CD4-positive, alpha-beta T cell treated with Interleukin-1 beta for 1 hour (primary cell): ENCODE measurements at places on chromosomes 16 and 17.

GRCh38 chr16:64544859-64545258 is 577.0 kb downstream of the CDH11 start:
- DNase-seq, result no peak

DNA sequence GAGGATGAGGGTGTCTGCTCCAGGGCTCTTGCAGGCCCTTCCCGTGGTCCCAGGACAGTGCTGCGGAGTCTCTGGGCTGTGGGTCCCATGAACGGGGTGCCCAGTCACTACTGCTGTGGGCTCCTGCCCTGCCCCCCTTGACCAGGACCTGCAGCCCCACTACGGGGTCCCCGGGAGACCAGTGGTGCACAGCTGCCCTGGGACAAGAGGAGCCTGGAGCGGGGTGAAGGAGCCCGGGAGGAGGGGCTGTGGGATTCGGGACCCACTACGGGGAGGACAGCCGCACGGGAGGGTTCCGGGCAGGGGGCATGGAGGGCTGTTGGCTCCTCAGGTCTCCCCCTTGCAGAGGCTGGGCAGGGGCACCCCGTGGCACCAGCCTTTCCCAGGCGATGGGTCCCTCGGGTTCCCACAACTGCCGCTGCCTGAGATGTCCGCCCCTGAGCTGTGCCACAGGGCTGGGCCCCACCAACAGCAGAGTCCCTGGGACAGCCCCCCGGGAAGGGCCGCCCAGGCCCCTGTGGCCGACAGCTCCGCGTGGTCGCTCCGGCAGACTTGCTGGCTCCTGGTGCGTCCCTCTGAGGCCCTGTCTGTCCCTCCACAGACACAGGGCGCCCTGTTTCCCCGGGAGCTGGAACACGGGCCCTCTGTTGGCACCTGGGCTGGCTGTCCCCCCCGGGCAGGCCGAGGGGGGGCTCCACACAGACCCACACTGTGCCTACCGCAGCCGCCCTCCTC is 52.1 kb upstream of the GNG13 start:
- DNase-seq, result no peak

GRCh38 chr17:56310782-56311181 is 157.5 kb downstream of the ANKFN1 start:
- DNase-seq, result peak; percentile 13

- no peak for DNase-seq
Observed at GRCh38 chr16:11429123-11429522, 83.9 kb downstream of the RMI2 start.

DNA sequence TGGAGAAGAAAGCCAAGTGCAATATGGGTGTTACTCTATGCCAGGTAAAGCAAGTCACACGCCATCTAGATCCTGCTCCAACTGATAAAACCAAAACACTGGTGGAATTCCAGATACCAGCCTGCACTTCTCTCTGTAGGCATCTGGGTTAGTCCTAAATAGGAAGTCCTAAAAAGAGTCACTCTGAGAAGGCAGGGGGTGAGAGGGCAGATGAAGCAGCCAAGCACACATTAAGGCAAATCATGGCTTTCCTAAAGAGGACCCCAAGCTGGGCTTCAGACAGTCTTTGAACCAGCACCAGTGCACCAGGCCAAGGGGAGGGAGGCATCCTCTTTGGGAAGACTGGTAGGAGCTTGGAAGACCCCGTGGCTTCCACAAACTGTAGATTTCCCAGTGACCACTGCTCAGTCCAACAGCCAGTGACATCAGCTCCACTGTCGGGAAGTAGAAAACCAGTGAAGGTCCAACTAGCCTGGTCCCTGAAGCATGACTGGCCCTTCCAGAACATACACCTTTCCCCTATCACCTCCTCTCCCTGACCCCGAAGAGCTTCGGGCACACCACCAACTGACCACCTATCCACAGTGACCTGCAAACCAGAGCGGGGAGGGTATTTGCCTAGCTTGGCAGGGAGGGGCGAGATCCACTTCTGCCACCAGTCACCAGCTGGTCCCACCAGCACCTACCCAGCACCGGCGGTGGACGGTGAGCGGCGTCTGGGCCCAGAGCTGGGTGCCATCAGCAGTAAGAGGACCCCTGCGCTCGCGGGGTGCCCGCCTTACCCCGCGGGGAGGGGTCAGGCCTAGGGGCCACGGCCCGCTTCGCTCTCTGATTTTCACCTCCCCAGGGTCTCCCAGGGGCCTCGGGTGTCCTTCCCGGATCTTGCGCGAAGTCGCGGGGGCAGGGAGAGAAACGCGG is 1.0 kb downstream of the LITAF start:
- peak; percentile 27 for DNase-seq

DNA sequence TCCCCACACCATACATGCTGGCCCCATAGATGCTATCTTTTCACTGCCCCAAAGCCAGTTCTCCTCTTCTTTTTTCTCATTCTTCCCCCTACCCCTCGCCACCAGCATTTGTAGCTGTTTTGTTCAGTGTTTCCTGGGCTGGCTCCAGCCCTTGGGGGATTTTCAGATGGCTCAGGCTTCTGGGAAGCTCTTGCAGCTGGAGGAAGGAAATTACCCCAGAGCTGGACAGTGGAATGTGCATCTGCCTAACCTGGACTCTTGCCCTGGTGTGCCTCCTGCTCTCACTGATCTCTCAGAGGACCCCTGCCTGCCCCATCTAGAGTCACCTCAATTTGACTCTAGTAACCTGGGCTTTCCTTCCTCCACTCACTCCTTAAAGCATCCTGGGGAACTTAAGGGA is 82.8 kb downstream of the MYH13 start:
- no peak for DNase-seq

GRCh38 chr17:69062860-69063581 is 2.3 kb upstream of the ABCA9 start:
- DNase-seq, result no peak

DNA sequence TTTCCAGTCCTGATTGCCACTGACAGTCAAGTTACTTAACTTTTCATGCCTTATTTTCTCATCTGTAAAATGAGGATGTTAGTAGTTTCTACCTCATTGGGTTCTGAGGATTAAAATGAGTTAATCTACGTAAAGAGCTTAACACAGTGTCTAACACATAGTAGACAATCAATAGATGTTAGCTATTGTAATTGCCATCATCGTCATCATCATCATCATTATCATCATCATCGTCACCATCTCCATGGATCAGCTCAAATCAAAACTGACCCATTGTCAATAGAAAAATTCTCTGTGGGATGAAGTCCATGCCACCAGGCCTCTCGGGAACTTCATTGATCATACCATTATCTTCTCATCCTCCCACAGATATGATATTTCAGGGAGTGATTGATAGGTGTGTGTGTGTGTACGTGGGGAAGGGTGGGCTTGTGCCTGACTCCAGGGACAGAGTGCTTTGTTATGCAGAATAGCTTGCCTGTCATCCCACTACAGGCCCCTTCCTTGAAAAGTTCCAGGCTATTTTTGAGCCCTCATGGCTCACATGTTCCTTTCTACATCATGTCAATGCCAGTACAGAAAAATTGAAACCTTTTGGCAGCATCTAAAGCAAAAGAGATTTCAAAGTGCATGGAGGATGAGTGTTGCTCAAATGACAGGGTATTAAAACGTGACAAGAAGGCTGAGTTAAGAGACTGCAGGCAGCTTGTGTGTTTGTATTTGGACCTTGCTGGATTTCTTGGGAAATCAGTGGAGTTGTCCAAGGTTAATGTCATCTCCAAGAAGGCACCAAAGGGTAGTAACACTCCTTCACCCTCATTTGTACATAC is 133.9 kb downstream of the PRKCB start:
- DNase-seq, result no peak

DNA sequence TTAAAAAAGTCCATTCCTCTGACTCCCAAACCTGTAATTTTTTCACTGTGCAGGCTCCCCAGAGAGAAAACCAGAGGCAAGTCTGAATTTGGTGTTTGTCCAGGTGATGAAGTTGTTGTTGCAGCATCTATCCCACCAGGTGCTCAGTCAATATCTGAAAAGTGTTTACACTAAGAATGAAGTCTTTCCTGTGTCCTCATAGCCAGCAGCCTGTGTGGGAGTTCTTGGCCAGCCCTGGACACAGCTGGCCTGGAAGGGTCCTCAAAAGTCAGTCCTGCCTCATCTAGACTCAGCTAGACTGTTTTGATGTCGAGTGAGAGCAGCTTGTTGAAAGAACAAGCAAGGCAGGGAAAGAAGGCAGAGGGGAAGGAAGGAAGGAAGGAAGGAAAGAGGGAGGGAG is 3.3 kb upstream of the PMP22 start:
- no peak for DNase-seq

GRCh38 chr16:67805718-67806427 is 487 bp downstream of the RANBP10 start:
- DNase-seq, result no peak

GRCh38 chr16:361872-362701 is 8.3 kb downstream of the MRPL28 start:
- DNase-seq, result peak; percentile 77

DNA sequence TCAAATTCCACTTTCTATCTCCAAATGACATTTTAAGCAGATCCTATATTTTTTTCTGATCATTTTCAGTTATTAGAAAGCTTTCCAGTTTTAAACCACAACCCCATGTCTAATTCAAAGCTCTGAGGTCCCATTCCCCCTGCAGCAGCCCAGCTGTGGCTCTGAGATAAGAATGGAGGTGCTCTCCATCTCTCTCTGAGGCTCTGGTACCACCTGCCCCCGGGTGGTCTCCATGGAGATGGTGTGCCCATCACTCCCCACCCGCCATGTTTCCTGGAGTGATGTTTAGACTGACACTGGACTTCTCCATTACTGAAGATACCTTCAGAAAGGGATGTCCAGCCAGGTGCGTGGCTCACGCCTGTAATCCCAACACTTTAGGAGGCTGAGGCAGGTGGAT is 68.1 kb upstream of the SEC14L1 start:
- DNase-seq, result no peak

DNA sequence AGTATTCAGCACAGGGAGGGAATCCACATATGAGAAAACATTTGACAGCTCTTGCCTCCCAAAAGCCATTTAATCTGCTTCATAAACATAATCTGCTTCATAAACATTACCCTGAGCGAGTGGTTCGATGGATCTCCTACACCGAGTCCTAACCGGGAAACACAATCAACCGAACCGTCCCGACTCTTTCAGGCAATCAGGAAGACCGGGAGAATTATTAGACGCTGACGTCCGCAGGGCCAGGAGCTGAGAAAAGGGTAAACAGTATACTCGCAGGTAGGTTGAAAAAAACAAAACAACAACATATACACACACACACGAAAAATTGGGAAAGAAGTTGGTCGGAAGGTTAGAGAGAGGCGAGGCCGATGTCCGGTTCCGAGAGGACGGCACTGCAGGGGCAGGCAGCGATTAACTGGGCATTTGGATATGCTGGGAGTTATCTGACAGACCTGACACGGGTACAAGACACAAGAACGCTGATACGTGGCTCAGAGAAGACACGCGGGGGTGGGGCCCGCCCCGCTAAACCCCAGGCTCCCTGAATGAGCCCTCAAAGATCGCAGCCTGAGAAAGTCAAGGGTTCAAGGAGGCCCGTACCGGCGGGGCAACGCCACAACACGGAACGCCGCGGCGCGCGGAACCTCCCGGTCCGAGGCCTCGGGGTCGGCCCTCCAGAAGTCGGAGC is 585 bp downstream of the AP1G1 start:
- DNase-seq, result no peak

- no peak for DNase-seq
Observed at GRCh38 chr17:79645777-79646088, 34.9 kb upstream of the RBFOX3 start.

- no peak for DNase-seq
Observed at GRCh38 chr16:80125677-80126076, 415.1 kb upstream of the DYNLRB2 start.

GRCh38 chr16:21563676-21564075 is 35.7 kb upstream of the METTL9 start:
- DNase-seq, result no peak

DNA sequence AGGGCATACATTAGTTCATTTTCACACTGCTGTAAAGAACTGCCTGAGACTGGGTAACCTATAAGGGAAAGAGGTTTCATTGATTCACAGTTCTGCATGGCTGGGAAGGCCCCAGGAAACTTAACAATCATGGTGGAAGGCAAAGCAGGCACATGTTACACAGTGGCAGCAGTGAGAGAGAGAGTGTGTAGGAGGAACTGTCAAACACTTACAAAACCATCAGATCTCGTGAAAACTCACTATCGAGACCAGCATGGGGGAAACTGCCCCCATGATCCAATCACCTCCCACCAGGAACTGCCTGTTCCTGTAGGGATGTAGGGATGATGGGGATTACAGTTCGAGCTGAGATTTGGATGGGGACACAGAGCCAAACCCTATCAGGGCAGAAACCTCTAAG is 17.2 kb downstream of the NUBP1 start:
- DNase-seq, result no peak

DNA sequence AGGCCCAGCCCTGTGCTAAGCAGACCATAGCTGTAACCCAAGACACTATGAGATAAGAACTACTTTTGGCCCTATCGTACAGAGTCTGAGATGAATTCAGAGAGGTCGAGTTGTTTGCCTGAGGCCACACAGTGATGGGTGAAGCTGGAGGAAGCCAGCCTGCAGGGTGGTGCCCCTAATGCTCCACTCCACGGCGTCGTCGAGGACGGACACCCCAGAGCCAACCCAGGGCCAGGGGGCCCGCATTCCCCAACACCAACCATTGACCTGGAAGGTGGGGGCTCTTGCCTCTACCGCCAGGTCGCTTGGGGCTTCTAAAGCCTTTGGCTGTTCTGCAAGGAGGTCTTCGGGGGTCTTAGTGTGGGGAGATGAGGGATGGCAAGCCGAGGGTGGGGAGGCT is 84.1 kb downstream of the IRF8 start:
- no peak for DNase-seq

DNA sequence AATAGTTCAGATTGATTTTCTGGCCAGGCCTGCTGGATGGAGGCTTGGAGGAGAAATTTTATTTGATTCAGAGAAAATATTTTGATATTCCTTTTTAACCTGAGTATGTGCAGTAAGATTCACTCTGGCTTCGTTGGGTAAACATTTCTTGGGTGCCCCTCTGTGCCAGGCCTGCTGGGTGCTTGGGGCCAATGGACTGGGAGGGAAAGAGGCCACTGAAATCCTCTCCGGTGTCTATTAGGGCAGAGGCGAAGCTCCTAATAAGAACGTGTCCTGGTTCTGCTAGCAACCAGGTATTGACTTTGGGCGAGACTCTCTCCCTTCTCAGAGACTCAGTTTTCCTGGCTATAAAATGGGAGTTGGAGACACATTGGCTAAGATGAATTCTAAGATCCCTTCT is 122.5 kb downstream of the CYLD start:
- DNase-seq, result no peak
